AML-193 (cell line): ENCODE measurements at places on chromosomes 3 and 15.

DNA sequence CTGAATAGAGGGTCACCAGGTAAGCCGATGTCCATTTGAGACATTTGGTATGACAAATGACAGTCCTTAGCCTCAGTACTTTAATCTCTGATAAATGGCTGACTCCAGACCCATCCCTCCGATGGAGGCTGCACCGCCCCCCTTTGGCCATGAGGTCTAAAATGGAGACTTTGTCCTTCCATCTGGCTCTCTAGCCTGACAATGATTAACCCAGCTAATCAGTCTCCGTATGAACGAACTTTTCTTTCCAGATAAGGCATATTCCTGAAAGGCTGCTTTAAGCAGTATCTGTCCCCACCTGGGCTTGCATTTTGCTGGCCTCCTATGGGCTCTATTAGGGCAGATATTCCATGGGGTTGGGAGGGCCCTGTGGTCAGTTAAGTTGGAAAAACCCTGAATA lies 10.8 kb upstream of the MYZAP start:
- DNase-seq: no peak

- DNase-seq: no peak
Measured at GRCh38 chr15:100339999-100340398, 1.8 kb downstream of the ADAMTS17 start.

DNA sequence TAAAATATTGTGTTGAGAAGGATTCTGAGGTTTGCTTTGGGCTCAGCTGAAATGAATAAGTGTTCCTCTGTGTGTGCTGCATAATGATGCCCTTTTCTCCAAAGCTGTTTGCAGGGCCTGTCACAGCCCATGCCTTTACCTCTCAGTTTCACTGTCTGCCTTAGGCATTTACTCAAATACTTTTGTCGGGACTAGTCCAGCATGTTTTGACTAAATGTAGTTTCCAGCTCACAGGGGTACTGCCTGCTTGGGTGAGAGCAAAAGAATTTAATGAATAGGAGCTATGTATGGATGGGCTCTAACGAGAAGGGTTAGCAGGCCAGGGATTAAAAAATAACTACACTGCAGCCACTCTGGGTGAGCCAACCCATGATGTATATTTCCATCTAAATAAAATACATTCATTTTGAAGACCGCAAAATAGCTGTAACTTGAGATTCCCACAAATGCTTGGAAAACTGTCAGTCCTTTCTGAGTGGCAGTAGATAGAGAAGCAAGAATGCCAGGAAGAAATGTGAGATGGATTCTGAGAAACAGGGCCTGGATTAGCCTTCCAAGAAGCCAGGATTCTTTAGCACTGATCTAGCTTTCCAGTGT lies 549.2 kb upstream of the TBL1XR1 start:
- DNase-seq: no peak

- no peak for DNase-seq
Measured at GRCh38 chr3:45434996-45435395, 46.6 kb downstream of the LARS2 start.

DNA sequence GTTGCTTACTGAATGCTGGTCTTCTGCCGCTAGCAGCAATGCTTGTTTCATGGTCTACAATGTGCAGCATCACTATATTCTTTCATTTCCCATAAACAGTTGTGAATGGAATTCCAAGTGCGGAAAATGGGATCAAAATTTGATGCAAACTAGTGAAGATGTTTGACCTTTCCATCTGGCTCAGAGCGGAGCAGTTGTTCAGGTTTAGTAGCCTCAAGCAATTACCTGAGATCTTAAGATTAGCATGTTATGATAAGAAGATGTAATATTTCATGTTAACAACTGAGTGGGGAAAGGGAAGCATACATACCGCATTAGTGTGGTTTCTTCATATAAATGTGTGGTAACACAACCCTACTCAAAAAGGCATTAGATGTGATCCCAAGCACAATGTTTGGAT lies 221.1 kb upstream of the CFAP20DC start:
- no peak for DNase-seq

DNA sequence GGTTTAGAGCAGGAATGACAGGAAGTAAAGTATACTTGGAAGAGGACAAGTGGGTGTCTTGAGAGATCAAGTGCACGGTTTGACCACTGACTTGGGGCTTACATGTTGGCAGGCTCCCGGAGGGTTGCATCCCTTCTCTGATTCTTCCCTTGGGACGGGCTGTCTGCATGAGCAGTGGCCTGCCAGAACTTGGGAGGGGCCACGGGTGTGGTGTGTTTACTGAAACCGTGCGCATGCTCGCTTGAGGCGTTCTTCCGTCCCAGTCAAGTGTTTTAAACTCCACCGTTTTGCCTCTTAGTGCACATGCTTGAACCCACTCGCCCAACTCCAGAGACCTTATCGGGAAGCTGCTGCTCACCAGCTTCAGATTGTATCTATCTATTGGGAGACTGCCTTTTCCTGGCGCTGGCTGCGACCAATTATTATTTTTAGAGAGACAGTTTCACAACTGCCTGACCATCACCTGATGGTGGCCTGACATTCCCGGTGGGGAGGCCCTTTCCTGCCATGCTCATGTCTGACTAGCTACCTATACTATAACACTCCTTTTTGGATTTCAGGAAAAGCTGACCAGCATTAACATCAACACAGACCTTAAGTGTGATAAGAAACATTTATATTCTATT lies 14.9 kb upstream of the C3orf22 start:
- DNase-seq: no peak

DNA sequence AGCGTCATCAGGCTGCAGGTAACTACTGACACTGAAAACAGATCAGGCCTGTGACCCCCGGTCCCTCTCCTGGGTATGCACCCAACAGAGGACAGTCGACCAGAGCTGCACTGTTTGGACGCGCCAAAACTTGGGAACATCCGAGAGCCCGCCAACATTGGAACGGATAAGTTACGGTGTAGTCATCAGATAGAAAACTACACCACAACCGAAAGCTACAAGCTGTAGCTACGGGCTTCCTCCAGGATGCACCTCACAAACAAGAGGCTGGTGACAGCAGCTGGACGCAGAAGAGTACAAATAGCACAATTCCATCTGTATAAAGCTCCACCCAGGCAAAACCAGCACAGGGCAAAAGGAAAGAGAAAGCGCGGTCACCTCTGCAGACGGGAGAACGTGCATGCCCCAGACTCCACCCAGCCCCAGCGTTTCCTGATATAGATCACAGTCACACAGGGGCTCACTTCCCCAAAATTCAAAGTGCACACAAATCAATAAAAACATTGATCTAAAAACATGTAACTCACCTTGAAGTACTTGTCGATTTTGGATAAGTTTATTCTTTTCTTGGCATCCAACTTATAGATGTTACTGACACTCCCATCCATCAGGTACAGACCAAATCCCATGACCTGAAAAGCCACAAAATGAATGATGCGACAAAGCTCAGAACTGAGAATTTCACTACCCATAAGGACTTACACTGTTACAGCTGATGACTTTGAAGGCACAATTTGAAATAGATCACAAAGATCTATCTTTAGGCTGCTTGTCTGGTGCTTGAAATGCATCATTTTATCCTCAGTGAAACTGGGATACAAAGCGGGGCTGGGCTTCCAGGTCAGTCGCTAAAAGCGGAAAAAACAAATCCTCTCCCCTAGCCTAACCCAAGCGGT lies 43.3 kb downstream of the CYFIP1 start:
- no peak for DNase-seq

- DNase-seq: no peak
Measured at GRCh38 chr3:80533553-80533952, 765.8 kb upstream of the ROBO1 start.

DNA sequence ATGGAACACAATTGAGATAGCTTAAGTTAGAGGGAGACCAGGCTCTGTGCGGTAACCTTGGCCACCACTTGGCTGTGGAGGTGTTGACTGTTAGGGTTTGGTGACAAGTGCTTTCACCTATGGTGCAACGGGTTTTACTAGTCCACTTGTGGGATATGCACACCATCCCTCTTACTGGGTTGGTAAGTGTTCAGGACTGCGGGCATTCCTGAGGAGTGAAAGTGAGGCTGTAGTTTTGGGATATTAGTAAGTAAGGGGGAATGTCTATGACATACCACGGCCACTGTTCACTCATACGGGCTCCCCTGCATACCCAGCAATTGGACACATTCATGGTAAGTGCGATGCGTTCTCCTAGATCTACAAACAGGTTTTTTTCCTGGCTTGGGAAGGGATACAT lies 8.0 kb upstream of the RAD54L2 start:
- DNase-seq: no peak

DNA sequence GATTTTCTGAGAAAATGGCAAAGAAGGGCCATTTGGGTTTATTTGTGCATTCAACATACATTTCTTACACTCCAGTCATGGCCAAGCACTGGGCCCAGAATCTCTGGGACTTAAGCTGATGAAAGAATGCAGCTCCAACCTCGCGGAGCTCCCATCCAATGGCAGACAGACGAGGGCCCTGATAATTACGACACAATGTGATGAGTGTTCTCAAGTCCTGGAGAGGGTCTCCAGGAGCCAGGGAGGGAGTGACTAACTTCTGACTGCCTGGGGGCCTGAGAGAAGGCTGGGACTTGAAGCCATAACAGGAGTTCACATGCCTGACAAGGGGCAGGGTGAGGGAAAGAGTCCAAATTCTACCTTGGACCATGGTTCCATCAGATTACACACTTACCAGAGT lies 42.6 kb upstream of the BNC1 start:
- no peak for DNase-seq

DNA sequence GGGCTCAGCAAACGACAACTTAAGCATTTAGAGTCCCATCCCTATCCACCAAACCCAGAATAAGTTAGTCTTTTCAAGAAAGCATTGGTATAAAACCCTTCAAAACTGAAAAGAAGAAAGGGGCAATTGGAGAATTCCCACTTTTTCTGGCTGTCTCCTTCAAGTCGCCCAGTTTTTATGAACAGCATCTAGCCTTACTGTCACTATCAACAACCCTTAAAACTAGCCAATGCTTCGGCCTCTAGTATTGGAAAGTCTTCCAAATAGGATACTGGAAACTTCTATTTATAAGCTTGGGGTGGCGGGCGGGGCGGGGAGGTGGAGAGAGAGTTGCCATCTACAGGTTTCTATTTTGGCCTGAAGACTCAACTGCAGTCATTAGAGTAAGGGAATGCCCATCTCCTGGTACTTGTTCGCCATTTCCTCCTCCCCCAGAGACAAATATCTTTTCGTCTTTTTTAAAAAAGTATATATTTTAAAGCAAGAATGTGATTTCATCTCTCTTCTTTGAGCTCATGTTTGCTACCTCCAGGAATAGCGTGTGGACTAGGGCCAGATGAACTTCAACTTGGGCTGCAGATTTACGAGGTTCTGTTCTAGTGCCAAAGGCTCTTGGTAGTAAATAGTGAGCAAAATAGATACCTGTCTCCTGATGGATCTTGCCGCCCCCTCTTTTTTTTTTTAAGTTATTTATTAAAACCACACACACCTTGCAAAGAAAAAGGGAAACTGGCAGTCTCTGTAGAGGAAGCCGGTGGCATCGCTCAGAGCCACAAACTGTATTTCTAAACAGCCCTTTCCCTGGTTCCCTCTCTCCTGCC lies 2.7 kb downstream of the BCL6 start:
- peak; percentile 69 for DNase-seq

- DNase-seq: no peak
Measured at GRCh38 chr3:107133891-107134290, 243.3 kb upstream of the CCDC54 start.
